ENCODE measurements at places on chromosomes 13 and 19.

GRCh38 chr13:40911341-40911740 is 107.8 kb downstream of the ELF1 start:
- DNase-seq = no peak

DNA sequence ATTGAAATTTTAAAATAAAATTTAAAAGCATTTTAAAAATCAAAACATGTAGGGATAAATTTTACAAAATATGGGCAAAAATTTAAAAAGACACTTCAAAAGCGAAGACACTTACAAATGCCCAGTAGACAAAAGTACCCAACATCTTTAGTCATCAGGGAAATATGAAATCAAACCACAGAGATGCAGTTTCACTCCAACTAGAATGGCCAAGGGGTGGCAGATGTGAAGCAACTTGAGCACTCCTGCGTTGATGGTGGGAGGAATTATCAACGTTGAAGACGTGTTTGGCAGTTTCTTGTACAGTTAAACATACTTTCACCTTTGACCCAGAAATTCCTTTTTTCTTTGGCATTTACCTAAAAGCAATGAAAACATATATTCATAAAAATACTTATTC is 518.0 kb upstream of the SGCG start:
- DNase-seq = no peak

GRCh38 chr13:24506698-24507335 is 5.8 kb downstream of the PARP4 start:
- DNase-seq = no peak

DNA sequence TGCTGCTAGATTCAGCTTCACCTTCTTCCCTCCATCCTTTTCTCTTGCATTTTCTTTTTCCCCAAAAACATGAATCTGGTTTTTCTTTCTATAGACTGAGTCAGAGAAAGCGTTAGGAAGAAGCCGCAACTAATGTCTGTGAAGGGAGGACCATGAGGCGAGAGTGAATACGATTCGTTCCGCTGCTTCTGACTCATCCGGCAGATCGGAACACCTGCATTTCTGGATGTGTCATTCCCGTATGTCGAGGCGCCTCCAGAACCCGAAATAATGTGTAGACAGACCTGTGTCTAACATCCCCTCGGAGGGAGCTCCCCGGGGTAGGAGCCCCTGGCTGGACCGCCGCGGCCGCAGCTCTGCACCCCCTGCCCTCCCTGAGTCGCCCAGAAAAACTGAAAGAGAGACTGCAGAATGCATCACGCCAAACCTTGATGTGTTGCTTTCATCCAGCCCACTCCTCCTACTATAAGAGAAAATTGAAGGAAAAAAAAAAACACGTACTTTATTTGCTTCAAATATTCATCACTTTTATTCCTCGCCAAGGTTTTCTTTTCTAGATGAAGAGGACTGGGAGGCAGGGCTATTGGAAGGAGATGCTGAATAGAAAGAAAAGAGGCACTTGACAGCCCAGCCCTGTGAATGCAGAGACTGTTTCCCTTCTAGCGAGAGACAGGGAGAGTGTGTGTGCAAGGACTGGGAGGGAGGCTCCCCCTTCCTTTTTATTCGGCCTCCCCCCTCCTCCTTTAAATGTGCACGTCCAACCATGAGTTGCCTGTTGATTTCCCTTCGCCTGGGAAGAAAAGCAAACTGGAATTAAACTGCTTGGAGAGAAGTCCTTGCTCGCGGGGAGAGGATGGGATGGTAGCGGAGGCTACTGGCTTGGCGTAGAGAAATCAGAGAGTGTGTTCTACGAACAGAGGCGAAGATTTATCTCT is 616 bp upstream of the PCDH17 start:
- peak; percentile 31 for DNase-seq

DNA sequence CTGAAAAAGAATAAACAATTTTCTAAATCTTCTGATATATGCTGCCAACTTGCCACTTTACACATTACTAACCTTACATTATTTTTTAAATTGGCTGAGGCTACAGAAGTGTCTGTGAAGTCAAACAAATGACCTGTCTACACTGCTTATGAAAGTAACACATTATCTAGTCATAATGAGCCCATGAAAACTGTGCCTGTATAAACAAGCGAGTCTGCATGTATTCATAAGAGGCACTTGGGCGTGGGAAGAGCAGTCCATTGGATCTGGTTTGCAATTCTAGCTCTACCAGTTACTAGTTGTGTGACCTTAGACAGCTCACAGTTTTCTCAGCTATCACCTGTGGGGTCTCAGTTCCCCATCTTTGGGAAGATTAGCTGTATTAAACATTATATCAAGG is 3.1 kb downstream of the VPS36 start:
- no peak for DNase-seq

DNA sequence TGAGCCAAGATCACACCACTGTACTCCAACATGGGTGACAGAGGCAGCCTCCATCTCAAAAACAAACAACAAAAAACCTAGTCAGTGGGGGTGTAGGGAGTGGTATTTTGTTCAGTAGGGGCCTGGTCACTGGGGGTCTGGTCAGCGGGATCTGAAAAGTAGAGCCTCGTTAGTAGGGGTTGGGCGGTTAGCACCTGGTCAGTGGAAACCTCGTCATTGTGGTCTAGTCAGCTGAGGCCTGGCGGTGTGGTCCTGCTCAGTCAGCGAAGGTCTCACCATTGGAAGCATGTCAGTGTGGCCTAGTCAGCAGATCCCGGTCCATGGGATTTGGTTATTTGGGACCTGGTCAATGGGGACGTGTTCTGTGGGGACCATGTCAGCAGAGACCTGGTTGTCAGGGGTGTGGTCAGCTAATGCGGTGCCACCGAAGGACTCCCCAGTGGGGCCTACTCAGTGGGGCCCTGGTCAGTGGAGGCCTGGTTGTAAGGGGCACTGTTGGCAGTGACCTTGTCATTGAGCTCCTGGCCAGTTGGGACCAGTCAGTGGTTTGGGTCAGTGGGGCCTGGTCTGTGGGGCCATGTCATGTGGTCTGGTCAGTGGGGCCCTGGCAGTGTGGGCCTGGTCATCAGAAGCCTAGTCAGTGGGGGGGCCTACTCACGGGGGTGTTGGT is 63.0 kb upstream of the TPM4 start:
- DNase-seq = no peak

- no peak for DNase-seq
Measured at GRCh38 chr13:100660761-100661160, 13.8 kb downstream of the TMTC4 start.

GRCh38 chr13:47337781-47338507 is 441.1 kb upstream of the HTR2A start:
- DNase-seq = no peak

DNA sequence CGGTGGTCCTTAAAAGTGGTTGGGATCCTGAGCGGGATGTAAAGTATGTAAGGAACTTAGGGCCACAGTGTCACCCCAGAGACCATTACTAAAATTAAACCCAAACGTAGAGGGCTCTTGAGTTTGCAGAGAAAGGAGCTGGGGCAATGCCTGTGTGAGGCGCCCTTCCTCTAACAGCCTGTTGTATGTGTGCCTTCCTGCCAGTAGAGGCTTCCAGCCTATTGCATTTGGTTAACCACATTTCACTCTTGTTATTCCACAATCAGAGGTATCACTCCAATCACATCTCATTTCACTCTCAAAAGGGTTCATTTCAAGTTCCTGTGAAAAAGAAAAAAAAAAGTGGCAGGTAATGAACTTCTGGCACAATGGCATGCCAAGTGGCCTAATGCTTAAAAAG is 29.4 kb downstream of the DIAPH3 start:
- peak; percentile 48 for DNase-seq

- DNase-seq = no peak
Measured at GRCh38 chr19:888581-889385, 4.2 kb downstream of the MED16 start.

DNA sequence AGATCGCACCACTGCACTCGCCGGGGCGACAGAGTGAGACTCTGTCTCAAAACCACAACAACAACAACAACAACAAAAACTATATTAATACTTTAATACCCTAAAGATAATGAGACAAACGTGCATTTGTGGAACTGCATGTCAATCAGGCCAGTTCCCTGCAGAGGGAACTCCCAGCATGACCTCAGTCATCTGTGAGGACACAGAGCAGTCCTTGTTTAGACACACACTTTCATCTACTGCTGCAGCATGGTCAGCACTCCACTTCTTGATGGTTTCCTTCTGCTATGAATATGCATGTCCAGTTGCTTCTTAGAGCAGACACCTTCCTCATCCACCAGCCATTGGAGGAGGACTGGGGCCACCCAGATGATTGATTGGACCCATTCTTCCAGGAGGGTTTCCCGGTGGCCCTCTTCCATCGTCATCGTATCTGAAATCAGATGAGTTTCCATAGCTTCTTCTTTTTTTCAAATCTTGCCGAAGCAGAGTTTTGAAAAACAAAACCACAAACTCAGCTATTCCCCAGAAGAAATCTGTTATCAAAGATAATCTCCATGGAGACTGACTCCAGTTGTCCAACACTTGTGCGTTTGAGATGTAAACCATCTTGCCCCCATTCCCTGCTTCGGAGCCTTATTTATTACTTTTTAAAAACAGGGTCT is 26.5 kb downstream of the ZNF607 start:
- DNase-seq = no peak

DNA sequence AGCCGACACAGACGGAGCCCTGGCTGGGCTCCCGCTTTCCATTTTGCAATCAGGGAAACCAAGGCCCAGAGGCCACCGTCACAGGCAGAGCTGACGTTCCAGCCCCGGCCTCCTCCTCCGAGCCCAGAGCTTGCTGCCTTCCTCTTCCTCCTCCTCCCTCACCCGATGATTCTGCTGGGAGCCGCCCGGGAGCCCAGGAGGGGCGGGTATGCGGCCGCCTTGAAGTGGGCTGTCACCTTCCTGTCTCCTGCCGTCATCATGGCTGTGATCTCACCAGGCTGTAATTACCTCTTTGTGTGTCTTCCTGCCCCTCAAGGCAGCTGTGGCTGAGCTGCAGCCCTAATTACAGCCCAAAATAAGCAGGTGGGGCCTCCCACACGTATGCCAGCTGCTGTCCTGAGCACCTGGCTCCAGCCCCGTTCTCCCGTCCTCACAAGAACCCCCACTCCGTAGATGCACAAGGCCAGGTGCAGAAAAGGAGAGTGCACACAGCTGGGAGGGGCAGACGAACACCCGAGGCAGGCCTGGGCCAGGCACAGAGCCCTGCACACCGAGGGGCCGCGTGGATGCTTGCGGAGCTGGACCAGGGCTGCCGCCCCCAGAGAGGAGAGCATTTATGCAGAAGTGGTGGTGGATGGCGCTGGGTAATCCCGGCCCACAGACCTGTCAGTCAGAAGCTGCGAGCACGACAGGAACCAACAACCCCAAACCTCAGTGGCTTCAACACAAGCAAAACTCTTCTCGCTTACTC is 4.0 kb downstream of the TPGS1 start:
- no peak for DNase-seq

- DNase-seq = no peak
Measured at GRCh38 chr19:46696052-46696451, 20.9 kb downstream of the PRKD2 start.

- DNase-seq = no peak
Measured at GRCh38 chr19:14432791-14433553, at the start of gene PKN1. PKN1 (plus strand) TSS chr19:14433306; CDS start chr19:14433522, 216 bp downstream.

- no peak for DNase-seq
Measured at GRCh38 chr13:96273196-96273595, 183.3 kb downstream of the HS6ST3 start.

DNA sequence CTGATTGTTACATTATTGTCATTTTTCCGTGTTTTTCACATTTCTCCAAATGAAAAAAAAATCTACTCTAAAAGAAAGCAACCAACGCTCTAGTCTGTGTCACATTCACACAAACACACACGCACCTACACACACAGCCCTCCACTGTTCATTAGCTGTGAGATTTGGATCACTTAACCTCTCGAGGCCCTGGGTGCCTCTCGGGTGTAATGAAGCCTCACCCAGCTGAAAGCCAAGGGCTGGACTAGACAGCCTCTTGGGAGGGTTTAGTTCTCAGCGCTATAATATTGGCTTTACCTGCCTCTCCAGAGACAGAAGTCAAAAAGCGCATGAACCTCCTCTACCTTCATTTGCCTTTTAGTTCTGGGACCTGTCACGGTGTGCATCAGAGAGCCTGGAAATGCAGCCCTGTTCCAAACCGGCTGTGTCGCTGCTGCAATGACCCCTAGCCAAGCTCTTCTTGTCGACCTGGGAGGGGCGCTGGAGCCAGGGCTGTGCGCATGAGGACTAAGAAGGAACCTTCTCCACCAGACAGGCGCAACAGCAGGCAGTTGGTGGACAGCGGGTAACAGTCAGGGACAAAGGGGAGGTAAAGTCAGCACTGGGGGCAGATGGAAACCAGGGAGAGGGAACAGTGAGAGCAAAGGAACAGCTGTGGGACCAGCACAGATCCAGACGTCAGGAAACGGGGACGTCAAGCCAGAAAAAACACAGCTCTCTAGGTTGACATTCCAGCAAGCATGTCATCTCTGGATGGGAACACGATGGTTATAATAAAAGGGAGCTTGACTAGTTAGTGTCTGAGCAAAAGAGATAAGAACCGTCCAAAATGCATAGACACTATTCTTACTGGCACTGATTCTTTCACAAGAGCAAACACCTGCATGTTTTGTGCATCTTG is 375.9 kb downstream of the EFNB2 start:
- no peak for DNase-seq

DNA sequence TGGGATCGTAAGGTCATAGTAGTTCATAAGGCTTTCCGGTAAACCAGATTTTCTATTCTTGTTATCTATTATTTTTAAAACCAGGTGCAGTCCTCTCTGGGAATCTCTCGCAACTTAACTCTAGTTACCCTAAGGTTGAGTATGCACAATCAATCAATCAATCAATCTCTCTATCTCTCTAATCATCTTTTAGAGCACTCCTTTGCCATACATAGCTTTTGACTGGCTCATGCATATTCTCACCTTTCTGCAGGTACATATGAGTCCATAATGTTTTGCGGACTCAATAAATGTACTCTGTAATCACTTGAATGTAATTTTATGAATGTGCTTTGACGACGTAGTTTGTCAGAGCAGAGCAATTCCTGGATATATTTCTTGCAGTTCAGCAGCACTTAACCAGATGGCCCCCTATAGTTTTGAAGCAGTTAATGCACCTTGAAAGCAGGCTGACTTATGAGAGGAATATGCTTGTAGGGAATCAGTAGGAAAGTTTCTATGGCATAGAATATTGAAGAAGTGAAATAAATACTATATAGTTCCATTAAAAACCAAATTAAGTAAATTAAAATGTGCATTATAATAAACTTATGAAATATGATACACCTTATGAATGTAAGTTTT is 524.7 kb downstream of the GPC5 start:
- peak; percentile 49 for DNase-seq

DNA sequence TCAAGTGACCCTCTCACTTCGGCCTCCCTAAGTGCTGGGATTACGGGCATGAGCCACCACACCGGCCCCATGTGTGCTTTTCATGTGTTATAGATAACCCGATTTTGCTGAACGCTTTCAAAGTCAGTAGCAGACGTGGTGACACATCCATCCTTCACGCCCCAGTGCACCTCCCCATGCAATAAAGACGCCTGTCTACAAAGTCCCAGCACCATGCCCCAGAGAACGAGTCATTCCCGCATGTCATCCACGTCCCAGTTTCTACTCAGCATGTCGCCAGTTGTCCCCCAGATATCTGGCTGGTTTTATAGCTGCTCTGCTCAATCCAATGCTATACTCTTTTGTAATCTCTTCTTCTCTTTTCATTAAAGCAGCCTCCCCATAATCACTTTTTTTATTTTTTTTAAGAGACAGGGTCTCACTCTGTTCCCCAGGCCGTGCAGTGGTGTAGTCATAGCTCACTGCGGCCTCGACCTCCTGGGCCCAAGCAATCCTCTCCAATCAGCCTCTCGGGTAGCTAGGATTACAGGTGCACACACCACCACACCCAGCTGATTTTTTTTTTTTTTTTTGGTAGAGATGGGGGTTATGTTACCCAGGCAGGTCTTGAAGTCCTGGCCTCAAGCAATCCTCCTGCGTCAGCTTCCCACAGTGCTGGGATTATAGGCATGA is 42.5 kb downstream of the DNM2 start:
- no peak for DNase-seq

GRCh38 chr19:39660661-39661060 is 4.9 kb downstream of the LGALS16 start:
- no peak for DNase-seq
